Kidney (tissue), 22 donors: ENCODE measurements at places on chromosomes 16 and 17.
A peak's percentile ranks its signal among the peaks of the same experiment; 100 is the strongest.

DNA sequence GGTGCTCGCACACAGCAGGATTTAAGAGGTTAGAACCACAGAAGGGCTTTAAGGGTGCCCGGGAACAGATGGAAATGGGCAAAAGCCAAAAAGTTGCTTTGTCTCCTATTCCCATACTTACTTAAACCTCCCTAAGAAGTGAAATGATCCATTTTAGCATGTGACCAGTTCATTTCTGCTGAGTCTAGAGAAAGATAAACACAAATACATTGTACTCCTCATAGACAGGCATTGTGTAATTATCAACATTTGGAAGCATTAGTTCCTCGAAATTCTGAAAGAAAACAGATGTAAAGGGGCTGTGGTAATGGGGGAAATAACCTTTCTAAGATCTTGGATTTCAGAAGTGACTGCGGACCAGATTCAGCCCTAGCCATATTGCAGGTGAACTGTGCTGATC, 178.3 kb downstream of the CYB561 start:
- no peaks in the 10 kb centered on the region for H3K27me3 ChIP-seq
- no peak for DNase-seq
- H3K27ac ChIP-seq, result no peak overlapping the region
- H3K4me3 ChIP-seq, result no peak overlapping the region
- H3K36me3 ChIP-seq, result peaks cover 4% of the 10 kb centered on the region
- no peaks in the 10 kb centered on the region for H3K4me1 ChIP-seq

DNA sequence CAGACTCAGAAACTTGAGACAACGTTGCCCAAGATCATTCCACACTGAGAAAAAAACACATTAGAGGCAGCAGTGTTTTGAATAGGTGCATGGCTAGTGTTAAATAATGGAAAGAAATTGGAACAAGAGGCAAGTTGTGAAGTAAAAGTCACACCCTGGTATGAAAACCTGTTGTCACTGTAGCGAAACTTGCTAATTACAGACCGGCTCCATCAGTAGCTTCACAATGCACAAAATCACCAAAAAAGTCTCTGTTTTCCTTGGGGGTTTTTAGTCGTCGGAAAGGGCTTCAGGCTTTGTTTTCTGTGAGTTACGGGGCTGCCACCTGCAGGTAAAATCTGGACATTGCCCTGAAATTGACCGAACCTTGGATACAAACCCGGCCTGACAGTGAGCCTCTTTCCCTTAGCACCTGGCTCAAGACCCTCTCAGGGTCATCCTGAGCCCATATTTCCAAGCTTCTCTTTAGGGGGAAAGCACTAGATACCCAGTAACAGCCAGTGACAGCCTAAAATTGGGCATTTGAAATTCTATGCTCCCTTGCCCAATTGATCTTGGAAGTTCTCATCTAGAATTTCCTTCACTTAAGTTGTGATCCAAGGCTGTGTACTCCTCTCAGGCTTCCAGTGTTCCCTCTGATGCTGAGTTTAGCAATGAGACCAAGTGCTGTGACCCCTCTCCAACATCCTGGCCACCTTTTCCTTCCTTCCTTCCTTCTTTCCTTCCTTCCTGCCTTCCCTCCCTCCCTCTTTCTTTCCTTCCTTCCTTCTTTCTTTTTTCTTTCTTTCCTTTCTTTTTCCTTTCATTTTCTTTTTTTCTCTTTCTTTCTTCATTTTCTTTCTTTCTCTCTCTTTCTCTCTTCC, 7.2 kb upstream of the GRB2 start:
- H3K4me3 ChIP-seq, result peak overlapping the region; percentile 42
- H3K36me3 ChIP-seq, result no peaks in the 10 kb centered on the region
- H3K4me1 ChIP-seq, result no peaks in the 10 kb centered on the region
- peak; percentile 78 for DNase-seq

DNA sequence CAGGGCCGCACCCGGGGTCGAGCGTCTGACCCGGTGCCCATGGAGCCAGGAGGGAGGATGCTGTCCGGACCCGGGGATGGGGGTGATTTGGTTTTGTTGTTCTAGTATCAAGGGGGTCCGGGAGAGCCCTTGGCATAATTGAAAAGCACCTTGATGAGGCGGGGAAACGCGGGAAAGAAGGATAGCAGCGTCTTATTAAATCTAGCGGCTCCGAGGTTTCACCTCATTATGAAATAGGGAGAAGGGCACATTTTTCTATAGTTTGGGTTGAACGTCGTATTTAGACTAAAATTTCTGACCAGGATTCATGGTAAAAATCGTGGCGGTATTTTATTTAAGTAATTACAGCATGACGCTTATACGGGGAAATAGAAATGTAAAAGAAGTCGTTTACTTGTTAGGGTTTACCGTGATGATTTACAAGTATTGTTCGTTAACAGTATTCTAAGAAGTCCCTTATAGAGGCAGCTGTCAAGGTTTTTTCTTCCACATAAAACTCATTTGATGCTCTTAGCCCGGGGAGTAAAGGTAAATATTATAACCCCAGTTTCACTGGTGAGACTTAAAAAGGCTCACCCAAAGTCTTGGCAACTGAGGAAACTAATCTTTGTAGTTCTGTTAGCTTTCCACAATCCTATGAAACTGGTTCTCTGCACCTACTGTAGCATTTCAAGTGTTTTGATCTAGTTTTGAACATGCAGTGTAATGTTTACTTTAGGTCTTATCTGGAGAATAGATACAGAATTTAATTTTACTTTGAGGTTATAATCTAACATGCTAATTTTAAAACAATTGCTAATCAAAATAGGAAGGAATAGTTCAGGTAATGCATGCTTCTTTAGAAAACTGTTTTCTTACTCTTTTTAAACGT, 756 bp downstream of the LUC7L3 start:
- peak overlapping the region; percentile 93 for H3K4me3 ChIP-seq
- peak overlapping the region; percentile 98 for H3K27ac ChIP-seq
- peak; percentile 25 for DNase-seq
- H3K4me1 ChIP-seq, result peaks cover 3% of the 10 kb centered on the region
- no peaks in the 10 kb centered on the region for H3K36me3 ChIP-seq

DNA sequence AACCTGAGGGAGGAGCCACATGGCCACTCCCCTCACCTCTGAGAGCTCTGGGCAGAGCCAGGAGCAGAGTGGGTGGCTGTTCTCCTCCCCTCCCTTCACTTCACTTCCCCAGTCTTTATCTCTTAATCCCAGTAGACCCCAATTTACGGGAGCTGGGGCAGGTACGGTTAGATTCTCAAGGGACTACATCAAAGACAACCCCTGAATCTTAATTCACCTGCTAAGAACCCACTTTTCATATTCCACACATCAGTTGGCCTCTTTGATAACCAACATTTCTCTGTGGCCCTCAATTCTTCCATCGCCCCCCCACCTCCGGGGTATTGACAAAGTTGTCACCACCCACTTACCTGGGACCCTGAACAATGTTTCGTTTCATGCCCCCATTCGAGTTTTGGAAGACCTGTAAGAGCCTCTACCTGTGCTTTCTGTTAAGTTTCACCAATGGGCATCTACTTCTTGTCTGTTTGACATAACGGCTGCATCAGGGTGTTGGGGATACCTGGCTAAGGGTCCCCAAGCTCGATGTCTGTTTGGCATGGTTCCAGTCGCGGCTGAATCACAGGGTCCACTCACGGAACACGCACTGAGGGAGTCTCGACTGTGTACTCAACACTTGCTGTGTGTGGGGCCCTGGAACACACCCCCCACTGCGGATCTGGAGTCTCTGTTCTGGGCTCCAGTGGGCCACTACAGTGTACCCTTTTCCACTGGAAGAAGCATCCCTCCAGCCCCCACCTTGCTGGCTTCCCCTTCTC, 27.8 kb downstream of the SLC38A8 start:
- no peaks in the 10 kb centered on the region for H3K27me3 ChIP-seq
- H3K4me1 ChIP-seq, result no peaks in the 10 kb centered on the region
- no peak for DNase-seq
- H3K4me3 ChIP-seq, result no peak overlapping the region

DNA sequence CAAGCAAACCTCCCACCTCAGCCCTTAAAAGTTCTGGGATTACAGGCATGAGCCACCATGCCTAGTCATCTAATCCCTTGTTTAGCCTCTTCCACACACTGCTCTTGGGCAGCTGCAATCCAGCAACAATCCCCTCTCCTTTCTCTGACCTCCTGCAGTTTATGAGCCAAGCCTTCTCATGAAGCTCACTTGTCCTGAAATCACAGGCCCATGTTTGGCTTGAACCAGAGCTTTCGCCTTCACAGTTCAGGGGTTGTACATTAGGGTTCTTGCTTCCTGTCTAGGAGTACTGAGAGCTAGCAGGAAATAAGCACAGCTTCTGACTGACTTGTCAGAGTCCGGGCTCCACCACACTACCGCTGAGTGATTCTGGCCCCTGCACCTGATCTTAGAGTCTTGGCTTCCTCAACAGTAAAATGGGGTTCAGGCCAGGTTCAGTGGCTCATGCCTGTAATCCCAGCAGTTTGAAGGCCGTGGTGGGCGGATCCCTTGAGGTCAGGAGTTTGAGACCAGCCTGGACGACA, 16.3 kb downstream of the ERAL1 start:
- no peaks in the 10 kb centered on the region for H3K36me3 ChIP-seq
- H3K4me3 ChIP-seq, result no peak overlapping the region
- no peak overlapping the region for H3K27ac ChIP-seq
- DNase-seq, result no peak

DNA sequence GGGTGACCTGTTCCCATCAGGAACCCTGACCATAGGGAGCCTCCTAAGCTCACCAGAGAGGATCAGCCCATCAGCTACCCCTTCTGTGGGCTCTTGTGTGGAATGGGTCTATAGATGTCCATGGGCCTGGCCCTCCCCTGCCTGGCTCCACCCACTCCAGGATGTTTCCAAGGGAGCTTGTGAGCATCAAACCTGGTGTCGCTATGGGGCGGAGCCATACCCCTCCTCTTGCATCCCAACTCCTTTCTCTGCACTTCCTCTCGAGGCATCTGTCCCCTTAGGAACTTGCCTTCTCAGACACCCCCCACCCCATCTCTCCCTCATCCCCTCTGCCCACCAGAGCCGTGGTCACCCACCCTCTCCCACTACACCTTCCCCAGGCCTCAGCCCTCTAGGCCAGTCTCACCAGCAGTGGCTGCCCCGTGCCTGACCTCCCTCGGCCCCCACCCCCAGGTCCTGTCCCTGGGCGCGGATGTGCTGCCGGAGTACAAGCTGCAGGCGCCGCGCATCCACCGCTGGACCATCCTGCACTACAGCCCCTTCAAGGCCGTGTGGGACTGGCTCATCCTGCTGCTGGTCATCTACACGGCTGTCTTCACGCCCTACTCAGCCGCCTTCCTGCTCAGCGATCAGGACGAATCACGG, 10.4 kb downstream of the KCNH6 start:
- peaks cover 2% of the 10 kb centered on the region for H3K27me3 ChIP-seq
- no peaks in the 10 kb centered on the region for H3K4me1 ChIP-seq
- DNase-seq, result peak; percentile 61
- no peaks in the 10 kb centered on the region for H3K36me3 ChIP-seq

DNA sequence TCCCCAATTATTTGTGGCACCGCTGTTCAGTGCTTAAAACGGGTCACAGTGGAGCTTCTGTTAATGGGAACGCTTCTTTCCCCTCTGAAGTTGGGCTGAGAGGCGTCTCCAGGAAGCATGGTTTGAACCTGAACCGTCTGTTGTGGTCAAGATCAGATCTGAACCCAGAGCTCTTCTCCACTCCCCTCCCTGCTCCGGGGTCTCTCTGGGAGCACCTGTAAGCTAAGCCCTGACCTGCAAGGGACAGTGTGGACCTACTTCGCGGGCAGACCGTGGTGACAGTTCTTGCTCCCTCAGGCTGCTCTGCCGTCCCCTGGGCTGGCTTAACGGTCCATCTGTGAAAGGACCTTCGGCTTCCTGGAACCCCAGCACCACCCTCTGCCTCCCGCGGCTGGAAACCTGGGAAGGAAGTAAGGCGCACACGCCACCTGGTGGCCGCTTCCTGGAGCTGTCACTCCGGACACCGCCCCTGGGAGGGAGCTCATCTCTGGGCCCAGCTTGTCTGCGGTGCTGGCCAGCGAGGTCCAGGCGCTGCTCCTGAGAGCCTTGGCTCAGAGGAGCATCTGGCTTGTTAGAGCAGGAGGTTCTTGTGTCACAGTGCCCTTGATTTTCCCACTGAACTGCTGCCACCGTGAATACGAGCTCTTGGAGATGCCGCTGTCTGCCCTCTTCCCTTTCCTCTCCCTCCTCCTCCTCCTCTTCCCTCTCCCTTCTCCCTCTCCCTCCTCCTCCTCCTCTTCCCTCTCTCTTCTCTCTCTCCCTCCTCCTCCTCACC, 518.5 kb upstream of the EEF2KMT start:
- no peaks in the 10 kb centered on the region for H3K36me3 ChIP-seq
- H3K27ac ChIP-seq, result no peak overlapping the region
- H3K27me3 ChIP-seq, result no peaks in the 10 kb centered on the region

- no peak overlapping the region for H3K4me3 ChIP-seq
- no peaks in the 10 kb centered on the region for H3K36me3 ChIP-seq
- peaks cover 20% of the 10 kb centered on the region for H3K4me1 ChIP-seq
Observed at GRCh38 chr17:15408803-15409202, 58.6 kb downstream of the CDRT4 start.

GRCh38 chr17:72838581-72838980, 253.9 kb downstream of the SLC39A11 start:
- H3K27me3 ChIP-seq, result no peaks in the 10 kb centered on the region
- DNase-seq, result no peak
- no peak overlapping the region for H3K27ac ChIP-seq

- peak overlapping the region; percentile 71 for H3K27ac ChIP-seq
- DNase-seq, result peak; percentile 84
- no peaks in the 10 kb centered on the region for H3K27me3 ChIP-seq
- H3K4me3 ChIP-seq, result no peak overlapping the region
Observed at GRCh38 chr17:41651625-41652460, 27.5 kb upstream of the KRT17 start.

DNA sequence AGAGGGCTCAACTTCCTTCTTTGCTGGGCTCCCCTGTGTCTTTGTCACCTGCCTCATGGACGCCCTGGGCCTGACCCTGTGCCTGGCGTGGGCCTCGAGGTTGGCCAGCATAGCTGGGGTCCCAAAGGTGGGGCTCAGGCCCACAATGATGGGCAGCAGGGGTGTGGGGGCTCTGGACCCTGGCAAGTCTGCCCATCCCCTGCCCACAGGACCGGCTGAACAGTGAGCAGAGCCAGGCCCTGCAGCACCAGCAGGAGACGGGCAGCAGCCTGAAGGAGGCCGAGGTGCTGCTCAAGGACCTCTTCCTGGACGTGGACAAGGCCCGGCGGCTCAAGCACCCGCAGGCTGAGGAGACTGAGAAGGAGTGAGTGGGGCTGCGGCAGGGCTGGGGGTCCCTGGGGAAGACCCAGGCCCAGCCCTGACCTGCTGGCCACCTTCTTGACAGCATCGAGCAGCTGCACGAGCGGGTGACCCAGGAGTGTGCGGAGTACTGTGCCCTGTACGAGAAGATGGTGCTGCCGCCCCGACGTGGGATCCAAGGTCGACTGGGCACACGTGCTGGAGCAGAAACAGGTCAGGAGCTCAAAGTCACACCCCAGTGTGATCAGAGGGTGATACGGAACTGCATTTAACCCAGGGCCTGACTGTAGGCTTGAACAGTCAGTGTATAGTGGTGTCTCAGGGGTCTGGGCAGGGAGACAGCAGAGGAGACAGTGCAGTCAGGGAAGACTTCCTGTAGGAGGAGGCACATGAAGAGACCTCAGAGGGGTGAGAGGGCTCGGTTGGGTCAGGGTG, 3.8 kb downstream of the EVPLL start:
- H3K4me1 ChIP-seq, result peaks cover 9% of the 10 kb centered on the region
- H3K27me3 ChIP-seq, result no peaks in the 10 kb centered on the region
- H3K4me3 ChIP-seq, result no peak overlapping the region
- DNase-seq, result no peak
- H3K36me3 ChIP-seq, result no peaks in the 10 kb centered on the region

GRCh38 chr17:37470181-37470580, 19.5 kb upstream of the DUSP14 start:
- DNase-seq, result no peak
- no peaks in the 10 kb centered on the region for H3K4me1 ChIP-seq
- H3K36me3 ChIP-seq, result peaks cover 5% of the 10 kb centered on the region
- H3K4me3 ChIP-seq, result no peak overlapping the region
- no peaks in the 10 kb centered on the region for H3K27me3 ChIP-seq
